EL (cell line): ENCODE measurements at places on chromosomes 16 and 17.

DNA sequence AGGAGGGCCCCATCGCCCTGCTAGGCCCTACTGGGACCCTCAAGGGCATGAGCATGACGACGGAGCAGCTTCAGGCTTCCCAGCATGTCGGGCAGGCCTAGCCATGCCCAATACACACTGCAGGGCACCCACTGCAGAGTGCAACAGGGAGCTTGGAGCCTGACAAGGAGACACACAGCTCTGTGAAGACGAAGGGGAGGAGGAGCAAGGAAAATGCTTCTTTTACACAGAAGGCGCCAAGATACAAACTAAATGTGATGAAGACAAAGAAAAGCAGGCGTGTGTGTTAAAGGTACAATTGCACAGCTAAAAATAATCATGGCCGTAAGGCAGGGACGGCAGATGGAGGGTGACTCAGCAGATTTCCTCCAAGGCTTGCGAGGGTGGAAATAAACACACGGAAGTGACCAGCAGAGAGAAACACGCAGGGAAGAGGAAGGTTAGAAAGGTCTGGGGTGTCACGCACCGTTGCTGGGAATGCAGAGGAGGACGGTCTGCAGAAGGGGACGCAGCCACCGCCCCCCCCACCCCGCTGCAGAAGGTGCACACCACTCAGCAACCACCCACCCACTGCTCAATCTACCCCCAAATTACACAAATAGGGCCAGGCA, 108.5 kb downstream of the ZNF778 start:
- DNase-seq = peak; percentile 83

DNA sequence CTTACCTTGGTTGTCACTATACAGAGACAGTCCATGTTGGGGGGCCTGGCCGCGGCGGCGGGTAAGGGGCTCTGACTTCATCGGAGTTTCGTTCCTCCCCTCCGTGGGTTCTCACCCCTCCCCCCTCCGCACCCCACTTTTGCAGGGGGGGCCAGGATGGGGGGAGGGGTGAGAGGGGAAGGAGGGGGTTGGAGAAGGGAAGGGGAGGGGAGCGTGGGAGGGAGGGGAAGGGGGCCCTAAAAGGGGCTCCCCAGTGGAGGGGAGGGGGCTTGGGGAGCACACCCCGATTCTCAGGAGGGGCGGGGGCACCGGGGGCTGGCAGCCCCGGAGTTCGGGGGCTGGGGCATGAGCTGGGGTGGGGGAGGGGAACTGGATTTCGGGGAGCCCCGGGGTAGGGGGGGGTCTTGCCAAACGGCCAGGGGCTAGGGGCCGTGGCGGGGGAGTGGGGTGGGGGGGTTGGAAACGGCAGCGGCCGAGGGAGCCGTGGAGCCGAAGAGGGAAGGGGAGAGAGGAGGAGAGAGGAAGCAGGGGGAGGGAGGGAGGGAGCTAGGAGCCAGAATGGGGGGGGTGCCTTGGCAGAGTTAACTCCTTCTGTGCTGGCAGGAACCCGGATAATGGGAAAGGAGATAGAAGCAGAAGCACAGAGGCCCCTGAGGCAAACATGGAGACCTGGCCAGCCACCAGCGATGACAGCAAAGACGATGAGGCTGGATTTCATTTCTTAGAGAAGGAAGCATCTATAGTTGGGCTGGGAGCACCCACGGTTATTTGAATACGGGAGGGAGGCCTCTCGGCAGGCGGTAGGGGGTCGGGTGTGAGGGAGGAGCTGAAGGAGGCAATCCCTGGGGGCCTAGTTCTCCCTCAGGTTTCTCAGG, 2.3 kb downstream of the DLG4 start:
- DNase-seq = peak; percentile 73

- peak; percentile 76 for DNase-seq
Measured at GRCh38 chr17:66542129-66542966, 239.9 kb downstream of the PRKCA start.

GRCh38 chr17:44677136-44677535, 12.4 kb downstream of the CCDC43 start:
- peak; percentile 62 for DNase-seq

DNA sequence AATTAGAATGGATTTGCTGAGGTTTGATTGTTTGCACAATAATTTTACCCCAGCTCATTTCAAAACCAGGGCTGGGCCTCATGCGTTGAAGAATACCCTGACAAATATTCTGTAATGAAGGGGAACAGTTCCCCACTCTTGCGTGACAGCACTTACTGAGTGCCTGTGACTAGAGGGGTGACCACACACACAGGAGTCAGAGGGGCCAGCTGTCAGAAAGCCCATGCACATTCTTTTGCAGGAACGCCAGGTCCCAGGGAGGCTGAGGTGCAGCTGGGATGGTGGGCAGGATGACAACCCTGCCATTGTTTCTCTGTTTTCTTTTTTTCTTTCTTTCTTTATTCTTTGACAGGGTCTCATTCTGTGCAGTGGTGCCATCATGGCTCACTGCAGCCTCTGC, 44.6 kb downstream of the SMPD3 start:
- DNase-seq = no peak

GRCh38 chr16:65543781-65544740, 422.2 kb upstream of the CDH11 start:
- no peak for DNase-seq

GRCh38 chr16:65120831-65121721, 787 bp downstream of the CDH11 start:
- peak; percentile 29 for DNase-seq

DNA sequence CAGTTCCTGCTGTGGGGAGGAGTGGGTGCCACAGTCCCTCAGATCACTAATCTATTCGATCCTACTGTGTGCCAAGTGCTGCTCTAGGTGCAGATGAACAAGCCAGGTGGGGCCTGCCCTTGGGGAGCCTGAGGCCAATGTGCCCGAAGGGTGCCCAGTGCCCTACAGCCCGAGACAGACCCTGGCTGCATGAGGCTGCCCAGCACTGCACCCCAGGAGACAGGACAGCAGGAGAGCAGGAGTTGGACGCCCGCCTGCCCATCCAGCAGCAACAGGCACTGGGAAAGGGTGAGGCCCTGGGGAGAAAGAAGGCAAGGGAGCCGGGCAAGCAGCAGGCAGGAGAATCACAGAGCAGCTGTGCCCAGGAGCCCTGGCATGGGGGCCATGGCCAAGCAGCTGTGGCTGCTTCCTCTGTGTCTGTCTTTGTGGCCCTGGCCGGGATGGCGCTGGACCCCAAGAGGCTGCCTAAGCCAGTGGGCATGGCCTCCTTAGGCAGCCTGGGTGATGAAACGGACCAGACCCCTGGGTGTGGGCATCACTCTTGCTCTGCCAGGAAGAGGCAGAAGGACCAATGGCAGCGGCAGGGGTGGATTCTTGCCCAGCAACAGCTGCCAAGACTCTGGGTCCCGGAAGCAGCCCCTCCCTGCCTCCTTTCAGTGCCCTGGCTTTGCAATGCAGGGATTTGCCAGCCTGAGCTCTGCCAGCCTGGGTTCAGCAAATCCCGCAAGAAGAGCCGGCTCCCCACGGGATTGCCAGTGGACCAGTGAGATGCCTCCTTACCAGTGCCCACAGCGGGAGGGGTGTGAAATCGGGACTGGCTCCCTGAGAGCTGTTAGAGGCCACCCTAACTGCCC, 179.6 kb upstream of the TNRC6C start:
- DNase-seq = no peak

GRCh38 chr16:29927070-29927905, 1.3 kb upstream of the KCTD13 start:
- no peak for DNase-seq

- DNase-seq = no peak
Measured at GRCh38 chr16:66206363-66206762, 160.1 kb upstream of the CDH5 start.

DNA sequence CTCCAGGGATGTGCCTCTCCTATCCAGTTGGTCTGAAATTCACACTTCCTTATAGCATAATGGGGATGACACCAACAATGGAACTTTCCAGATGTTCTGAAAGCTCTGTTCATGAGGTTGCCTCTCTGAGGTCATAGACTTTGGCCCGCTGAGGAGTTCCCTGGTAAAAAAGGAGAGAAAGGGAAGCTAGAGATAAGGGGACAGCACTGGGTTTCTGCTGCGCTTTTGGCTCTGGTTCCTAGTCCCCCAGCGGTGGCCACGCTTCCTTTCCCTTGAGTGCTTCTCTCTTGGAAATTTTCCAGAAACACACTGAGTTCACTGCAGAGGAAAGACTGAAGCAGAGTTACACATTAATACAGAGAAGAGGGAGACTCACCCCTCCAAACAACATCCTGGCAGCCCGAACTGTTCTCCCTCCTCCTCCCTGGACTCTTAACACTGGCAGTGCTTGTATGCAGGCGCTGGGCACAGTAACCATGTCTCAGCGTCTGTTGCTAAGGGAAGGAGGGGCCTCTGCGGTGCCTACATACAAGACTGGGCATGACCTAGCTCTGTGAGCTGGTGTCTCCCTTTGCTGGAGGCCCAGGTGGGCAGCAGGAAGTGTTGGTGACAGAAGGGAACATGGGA, at the start of gene DNAH3:
TSS of gene DNAH3 (minus strand) at position 472 of the 627 bp plus-strand sequence. CDS start 527 bp downstream, outside the sequence.
- DNase-seq = no peak

DNA sequence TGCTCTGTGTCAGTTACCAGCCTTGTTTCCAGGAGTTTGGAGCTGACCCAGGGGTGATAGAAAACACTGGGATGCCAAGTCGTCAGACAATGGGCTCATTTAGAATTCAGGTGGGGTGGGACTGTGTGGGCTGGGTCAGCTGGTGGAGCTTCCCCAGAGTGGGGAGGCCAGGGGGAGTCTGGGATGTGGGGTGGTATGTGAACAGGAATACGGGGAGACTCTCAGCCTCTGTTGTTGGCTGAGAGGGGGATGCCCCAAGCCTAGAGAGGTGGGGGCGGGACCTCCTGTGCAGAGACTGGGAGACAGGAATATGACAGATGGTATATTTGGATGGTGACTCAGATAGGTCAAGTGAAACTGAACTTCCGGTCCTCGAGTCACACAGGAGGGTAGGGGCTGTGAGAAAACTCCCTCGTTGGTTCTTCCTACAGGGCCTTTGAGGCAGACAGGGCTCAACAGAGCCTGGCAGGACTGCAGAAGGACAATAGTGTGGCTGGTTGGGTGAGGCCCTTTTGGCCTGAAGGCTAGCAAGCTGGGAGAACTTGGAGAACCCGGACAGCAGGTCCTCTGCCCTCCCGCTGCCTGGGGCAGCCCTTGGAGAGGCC, 23.7 kb downstream of the CDH1 start:
- DNase-seq = peak; percentile 75

GRCh38 chr17:60832151-60832585, 154.5 kb downstream of the BCAS3 start:
- no peak for DNase-seq

GRCh38 chr17:67891481-67892119, 66.3 kb downstream of the BPTF start:
- DNase-seq = peak; percentile 59

DNA sequence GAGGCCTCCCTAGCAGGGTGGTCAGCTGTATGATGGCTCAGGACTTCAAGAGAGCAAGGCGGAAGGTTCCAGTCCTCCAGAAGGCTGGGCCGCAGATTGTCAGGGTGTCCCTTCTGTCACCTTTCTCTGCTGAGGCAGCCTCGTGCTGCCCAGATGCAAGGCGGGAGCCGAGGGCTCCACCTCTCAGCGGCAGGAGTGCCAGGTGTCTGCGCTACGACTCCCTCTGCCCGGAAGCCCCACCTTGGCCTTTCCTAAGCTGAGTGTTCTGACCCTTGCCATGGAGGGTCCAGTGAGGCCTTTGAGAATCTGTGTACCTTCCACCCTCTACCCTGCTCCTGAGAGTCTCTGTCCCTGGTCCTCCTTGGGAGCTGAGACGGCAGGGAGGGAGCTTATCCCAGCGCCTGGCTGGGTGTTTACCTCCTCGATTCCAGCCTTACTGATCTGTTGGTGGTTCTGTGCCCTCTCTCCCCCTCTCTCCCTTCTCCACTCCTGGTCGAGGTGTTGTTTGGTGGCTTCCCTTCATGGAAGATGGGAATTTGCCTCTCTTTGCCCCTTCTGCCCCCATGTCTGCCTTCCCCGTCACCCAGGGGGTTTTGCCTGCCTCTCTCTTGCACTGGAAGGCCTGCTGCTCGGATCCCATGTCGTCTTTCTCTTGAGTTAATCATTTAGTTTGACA, 2.2 kb upstream of the ZNF750 start:
- no peak for DNase-seq

DNA sequence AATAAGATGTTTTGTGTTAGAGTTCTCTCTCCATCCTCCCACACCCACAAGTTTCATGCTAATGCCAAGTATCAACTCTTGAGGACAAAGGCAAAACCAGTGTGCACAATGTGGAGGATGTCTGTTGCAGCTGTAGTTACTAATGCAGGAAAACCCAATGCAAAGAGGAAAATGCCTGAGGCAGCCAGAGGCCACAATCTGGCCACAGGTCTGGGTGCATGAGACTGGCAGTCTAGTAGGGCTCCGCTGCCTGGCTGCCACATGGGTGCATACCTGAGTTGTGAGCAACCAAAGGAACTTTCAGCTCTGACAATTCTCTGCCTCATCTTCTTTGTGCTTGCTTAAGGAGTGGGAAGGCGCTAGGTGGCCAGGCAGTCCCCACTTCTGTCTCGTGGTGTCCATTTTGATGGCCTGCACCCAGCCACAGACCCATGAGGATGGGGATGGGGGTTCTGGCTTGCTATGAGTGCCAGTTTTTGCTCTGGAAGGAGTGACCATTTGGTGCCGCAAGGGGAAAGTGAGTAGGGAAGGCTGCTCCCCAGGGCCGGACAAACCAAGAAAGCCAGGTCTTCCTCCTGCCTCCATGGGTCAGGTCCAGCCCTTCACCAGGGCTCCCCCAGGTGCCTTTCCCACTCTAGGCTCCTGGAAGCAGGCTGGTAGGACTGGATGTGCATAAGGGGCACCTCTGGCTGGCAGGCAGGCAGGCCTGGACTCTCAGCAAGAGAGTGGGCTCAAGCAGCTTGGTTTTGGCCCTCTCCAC, 4.2 kb upstream of the GFOD2 start:
- DNase-seq = peak; percentile 94

GRCh38 chr17:36212966-36213365, 2.1 kb downstream of the CCL4L2 start:
- DNase-seq = no peak

DNA sequence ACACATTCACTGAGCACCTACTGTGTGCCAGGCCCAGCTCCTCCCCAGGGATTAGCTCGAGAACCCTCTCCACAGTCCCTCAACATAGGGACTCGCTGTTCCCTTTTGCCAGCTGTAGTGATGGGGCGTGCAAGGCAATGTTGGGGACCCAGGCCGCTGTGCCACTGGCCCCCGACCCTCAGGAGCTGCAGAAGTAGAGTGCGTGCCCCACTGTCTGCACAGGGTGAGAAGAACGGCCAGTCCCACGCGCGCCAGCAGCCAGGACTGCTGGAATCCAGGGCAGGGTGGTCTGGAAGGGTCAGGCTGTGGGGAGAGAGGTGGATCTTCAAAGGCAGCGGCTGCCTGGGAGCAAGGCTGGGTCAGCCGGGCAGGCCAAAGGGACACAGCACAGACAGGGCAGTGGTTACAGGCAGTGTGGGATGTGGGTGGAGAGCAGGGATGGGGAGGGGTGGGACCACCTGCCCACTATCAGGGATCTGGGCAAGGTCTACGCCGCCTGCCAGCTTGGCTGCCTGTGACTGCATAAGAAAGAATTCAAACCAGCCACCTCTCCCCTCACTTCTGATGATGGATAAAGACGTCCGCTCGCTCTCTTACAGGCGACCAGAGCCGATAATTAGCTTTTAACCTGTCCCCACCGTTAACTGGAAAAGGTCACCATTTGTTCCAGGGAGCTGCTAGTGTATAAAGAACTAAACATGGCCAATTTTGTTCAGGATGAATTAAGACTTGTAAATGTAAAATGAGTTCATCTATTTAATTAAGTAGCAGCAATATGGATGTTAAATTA, 86.7 kb upstream of the GSE1 start:
- no peak for DNase-seq

GRCh38 chr17:47776330-47777197, 43.5 kb downstream of the TBX21 start:
- DNase-seq = peak; percentile 48
